ENCODE measurements at places on chromosomes 12 and 14.
A peak's percentile ranks its signal among the peaks of the same experiment; 100 is the strongest.

DNA sequence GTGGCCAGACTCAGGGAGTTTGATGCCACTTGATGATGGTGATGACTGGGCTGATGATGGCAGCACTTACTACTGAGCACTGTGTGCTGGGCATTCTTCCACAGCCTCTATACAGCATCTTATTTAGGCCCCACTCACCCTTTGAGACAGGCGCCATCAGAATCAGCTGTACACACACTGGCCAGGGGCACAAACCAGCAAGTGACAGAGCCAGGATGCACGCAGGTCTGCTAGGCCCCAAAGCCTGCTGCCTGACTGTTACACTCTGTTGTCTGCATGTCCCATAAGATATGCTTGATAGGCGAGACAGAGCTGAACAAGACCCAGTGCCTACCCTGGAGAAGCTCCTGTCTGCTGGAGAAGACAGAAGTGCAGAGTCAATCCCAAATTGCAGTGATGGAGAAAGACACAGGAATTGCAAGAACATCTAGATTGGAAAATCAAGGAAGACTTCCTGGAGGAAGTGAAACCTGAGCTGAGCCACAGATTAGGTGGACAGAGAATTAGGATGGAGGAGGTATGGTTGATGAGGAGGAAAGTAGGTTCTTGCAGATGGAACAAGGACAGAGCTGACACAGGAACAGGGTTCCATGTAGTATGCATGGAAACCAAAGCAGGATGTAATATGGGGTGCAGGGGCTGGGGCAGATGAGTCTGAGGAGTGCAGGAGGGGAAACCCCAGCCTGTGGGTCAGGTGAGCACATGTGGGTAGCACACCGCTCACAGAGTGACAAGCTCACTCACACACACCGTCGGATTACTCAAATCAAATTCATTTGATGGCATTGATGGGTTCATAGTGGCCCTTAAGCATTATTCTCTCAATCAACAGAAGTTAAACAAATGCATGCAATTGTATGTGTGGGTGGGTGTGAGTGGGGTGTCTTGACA, 117.3 kb downstream of the BEGAIN start:
- no peak for DNase-seq

DNA sequence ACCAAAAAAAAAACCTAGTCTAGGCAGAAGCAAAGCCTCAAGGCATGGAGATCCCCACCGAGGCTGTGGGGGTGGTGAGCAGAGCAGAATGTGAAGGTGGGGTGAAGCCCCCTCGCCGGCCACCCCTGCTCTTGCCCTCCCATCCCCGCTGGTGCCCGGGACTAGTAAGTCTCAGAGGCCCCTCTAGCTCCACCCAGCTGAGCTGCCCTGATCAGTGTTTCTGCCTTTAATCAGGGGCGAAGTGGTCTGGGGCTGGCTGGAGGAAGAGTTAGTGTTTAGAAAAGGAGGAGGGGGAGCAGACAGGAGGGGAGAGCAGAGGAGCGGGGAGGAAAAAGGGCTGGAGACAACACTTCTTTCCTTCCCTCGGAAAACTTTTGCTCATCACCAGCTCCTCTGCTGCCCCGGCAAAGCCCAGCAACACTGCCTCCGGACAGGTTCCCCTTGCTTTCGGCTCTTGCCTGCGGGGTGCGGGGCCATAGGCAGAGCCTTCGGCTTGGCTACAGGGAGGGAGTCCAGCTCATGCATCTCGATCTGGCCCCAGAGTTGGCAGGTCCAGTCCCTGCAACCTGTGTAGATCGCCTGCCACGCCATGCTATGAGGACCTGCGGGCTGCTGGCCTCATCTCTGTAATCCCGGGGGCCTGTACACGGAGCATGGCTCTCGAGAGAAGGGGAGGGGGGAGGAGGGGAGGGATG, 3.4 kb upstream of the DLK1 start:
- no peak for DNase-seq

GRCh38 chr12:69648476-69648875, 37.8 kb upstream of the LRRC10 start:
- peak; percentile 94 for DNase-seq

- no peak for DNase-seq
Measured at GRCh38 chr12:132218915-132219314, 74.7 kb downstream of the NOC4L start.

GRCh38 chr12:54958048-54958658, 26.4 kb downstream of the TESPA1 start:
- peak; percentile 71 for DNase-seq

DNA sequence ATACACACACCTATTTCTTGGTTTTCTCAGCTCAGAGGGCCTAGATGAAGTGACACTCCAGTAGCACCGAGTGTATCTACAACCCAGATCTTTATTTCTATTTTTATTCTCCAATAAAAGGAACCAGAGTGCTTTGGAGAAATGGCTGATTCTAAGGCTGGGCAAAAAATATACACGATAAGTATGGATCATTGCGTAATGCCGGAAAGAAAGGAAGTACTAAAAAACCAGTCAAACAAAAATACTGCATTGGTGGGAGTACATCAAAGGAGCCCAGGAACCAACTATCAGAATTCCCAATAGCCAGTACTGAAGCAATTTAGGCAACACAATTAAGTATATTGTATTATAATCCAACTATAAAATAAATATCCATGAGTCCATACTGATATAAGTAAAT, 400.9 kb upstream of the CCDC196 start:
- DNase-seq = no peak

GRCh38 chr12:110135806-110136205, 11.6 kb downstream of the IFT81 start:
- DNase-seq = no peak

GRCh38 chr14:57390806-57391516, 575 bp downstream of the NAA30 start:
- DNase-seq = peak; percentile 16

DNA sequence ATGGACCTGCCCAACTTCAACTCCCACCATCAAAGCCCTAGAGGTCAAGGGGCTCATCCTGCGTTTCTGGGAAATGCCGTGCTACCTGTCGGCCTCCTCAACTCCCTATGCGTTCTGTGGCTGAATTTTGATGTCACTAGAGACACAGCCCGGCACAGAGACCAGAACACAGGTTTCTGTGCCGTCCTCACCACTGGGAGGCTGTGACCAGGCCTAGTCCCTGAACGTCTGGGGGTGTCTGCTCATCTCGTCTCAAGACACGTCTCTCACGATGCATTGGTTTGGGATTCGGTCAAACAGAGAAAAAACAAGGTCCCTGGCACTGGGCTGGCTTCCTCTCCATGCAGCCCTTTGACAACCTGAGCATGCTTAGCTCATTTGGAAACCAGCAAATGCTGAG, 33.5 kb downstream of the SLC15A4 start:
- no peak for DNase-seq

DNA sequence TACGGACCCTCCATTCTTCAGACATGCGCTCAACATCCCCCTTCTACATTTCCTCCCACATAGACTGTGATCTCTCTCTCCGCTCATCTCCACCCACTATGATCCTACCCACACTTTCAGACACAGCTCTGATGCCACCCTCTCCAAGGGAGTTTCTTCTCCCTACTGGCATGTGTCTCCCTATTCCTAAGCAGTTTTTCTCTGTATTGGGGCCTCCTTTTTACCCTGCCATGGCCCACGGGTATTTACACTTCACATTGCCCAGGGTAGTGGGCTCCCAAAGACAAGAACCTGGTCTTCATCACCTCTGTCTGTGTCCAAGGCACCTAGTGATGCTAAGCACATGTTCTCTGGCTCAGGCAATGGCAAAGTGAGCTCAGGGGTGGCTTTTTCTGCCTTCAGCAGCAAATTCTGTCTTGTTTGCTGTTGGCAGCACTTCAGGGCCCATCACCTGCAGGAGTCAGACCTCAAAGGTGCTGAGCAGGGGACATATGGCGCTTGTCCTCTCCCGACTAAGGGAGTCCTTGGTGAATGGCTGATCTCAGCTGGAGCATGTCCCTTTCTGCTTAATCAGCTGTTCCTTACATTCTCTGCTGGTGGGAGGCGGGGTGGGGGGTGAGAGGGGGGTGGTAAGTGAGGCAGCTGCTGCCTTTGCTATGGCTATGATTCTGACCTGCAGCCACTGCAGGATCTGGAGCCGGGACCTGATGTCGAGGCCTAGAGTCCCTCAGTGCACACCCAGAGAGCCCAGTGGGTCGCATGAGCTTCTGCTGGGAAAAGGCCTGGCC, 256.8 kb downstream of the PCNX1 start:
- no peak for DNase-seq

GRCh38 chr12:9123781-9124382, 8.2 kb upstream of the A2M start:
- DNase-seq = no peak

- no peak for DNase-seq
Measured at GRCh38 chr14:57413849-57414248, 23.5 kb downstream of the NAA30 start.
